Smooth muscle cell of trachea (primary cell): ENCODE measurements at places on chromosomes 6 and 20. TPM values are rescaled to one million over a fixed set of nuclear protein-coding genes. Genes with fewer than 3 reads are reported as not detected.

GPR63 gene
- 0.29 and 0.99 TPM in 2 replicates for total RNA-seq

UBD gene
- total RNA-seq: 0.66 TPM in 1 of 2 replicates, not detected in the other

RAD21L1 gene
- under 0.01 TPM in 1 of 2 replicates, not detected in the other for total RNA-seq

CAGE1 gene
- total RNA-seq: 0.17 TPM in 1 of 2 replicates, not detected in the other

EPHA7 gene
- total RNA-seq: 0.29 TPM in 1 of 2 replicates, not detected in the other

APCDD1L gene
- total RNA-seq: 3.6 and 17.5 TPM in 2 replicates

SLC13A3 gene
- 2.9 and 6.0 TPM in 2 replicates for total RNA-seq

HDGFL1 gene
- total RNA-seq: not detected in 2 replicates

SOX18 gene
- total RNA-seq: 0.29 TPM in 1 of 2 replicates, not detected in the other

CST2 gene
- not detected in 2 replicates for total RNA-seq

EGFL8 gene
- 0.66 and 1.9 TPM in 2 replicates for total RNA-seq

CALHM4 gene
- total RNA-seq: not detected in 2 replicates

JAG1 gene
- 34.9 and 79.1 TPM in 2 replicates for total RNA-seq

C6orf163 gene
- 2.2 and 2.5 TPM in 2 replicates for total RNA-seq

SLC22A7 gene
- total RNA-seq: not detected in 2 replicates

MUC21 gene
- not detected in 2 replicates for total RNA-seq

FOXP4 gene
- 1.3 and 3.3 TPM in 2 replicates for total RNA-seq

ID1 gene
- 80.6 and 268 TPM in 2 replicates for total RNA-seq

CNBD2 gene
- total RNA-seq: 1.5 and 2.6 TPM in 2 replicates

C6orf52 gene
- 0.50 and 0.58 TPM in 2 replicates for total RNA-seq

SLC24A3 gene
- total RNA-seq: under 0.01 TPM in 1 of 2 replicates, not detected in the other

MUC22 gene
- under 0.01 TPM in 1 of 2 replicates, not detected in the other for total RNA-seq

ADA gene
- 2.6 and 12.2 TPM in 2 replicates for total RNA-seq
